ENCODE measurements at places on chromosomes 1 and 21. TPM values are rescaled to one million over a fixed set of nuclear protein-coding genes. Genes with fewer than 3 reads are reported as not detected.

Gene KRTAP11-1
- total RNA-seq: not detected

DNA sequence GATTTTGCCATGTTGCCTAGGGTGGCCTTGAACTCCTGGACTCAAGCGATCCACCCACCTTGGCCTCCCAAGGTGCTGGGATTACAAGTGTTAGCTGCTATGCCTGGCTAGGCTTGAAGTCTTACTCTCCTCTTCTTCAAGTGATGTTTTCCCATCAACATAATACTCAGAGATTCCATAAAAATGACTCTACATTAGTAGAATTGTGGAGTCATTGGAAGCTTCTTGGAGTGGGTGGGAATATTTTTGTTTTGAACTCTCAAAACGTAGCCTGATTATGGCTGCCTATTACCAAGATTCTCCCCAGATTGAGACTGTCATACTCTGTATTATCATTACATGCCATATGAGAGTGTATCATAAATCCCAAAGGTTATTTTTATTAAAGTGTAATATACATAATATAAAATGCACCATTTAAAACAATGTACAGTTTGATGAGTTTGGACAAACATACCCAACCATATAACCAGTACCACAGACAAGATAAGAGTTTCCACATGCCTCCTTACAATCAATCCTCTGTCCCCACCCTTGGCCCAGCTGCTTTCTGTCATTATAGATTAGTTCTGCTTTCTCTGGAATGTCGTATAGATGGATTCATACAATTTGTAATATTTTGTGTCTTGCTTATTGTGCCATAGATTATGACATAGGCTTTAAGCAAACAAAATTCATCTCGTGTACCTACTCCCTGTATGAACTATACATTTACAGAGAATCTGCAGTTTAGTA lies 8.0 kb upstream of the DNM3 start:
- H3K27me3 ChIP-seq: peaks cover 48% of the 10 kb centered on the region
- H3K36me3 ChIP-seq: no peaks in the 10 kb centered on the region
- DNase-seq: no peak
- H3K27ac ChIP-seq: no peak overlapping the region

- no peak overlapping the region for H3K4me3 ChIP-seq
- no peak for DNase-seq
- no peaks in the 10 kb centered on the region for H3K27me3 ChIP-seq
- H3K36me3 ChIP-seq: peaks cover 13% of the 10 kb centered on the region
- H3K27ac ChIP-seq: no peak overlapping the region
These were observed 42.9 kb downstream of the USP24 start for GRCh38 chr1:55172272-55172671.

DNA sequence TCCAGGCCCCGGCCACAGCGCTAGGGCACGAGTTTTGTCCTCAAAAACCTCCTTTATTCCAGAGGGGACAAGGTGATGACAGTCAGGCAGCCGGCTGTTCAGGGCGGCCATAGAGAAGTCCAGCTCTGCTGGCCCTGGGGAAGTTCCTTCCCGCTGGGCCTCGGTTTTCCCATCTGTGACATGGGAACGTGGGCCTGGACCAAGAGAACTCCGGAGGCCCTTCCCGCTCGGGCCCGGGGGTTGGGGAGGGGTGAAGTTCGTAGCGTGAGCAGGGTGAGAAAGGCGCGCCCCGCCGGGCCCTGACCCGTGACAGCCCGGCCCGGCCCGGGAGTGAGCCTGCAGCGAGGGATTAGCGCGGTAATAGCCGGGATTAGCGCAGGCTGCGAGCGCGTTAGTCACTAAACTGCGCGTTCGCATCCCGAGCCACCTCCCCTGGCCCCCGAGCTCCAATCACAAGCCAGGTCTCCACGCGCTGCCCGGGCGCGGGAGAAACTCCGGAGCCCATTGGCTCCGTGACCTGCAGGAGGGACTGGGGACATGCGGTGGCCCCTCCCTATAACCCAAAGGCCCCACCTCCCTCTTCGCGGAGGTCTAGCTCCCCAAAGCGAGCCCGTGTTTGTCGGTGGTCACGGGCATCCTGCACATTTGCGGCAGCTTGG lies 29.8 kb upstream of the PADI2 start:
- H3K4me1 ChIP-seq: no peaks in the 10 kb centered on the region
- H3K27ac ChIP-seq: no peak overlapping the region
- no peak overlapping the region for H3K4me3 ChIP-seq
- DNase-seq: no peak
- no peaks in the 10 kb centered on the region for H3K27me3 ChIP-seq

DNA sequence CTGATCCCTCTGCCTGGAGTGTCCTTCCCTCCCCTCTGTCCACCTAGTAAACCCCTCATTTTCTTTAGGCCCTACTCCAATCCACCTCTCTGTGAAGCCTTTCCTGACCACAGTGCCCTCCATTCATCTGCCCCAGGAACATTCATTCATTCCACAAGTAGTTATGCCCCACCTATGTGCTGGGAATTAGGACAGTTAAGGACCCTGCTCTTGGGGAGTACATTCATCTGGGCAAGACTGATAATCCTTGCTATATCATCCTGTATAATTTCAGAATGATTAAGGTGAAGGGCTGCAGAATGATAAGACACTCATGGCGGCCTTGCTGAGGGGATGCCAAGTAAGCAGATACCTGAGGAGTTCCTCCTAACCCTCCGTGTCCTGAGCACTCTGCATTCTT lies 10.3 kb upstream of the FAM20B start:
- H3K36me3 ChIP-seq: no peaks in the 10 kb centered on the region
- H3K27ac ChIP-seq: no peak overlapping the region
- H3K4me3 ChIP-seq: no peak overlapping the region
- no peak for DNase-seq

GRCh38 chr1:168379104-168379860 lies 98.6 kb downstream of the TBX19 start:
- H3K36me3 ChIP-seq: no peaks in the 10 kb centered on the region
- H3K4me1 ChIP-seq: peaks cover 9% of the 10 kb centered on the region

- no peak overlapping the region for H3K27ac ChIP-seq
- no peaks in the 10 kb centered on the region for H3K36me3 ChIP-seq
- no peak for DNase-seq
These were observed 25.2 kb upstream of the RCAN1 start for GRCh38 chr21:34639882-34640788.

DNA sequence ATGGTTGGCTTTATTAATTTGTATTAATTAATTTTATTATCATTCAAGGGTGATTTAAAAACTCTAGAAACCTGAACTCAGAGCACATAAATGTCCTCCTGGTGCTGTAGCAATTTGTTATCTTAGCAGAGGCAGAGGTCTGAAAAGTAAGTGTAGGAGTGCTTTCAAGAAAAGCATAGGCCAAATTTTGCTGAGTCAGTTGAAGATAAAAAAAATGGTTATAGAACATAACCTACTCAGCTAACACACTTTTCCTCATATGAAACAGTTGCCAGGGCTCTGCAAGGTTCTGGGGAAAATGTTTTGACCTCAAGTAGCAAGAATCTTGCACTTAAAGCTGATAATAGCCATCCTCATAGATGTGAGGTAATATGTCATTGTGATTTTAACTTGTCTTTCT lies 53.5 kb upstream of the CHODL start:
- H3K27me3 ChIP-seq: no peaks in the 10 kb centered on the region
- no peak for DNase-seq
- H3K27ac ChIP-seq: no peak overlapping the region
- H3K4me1 ChIP-seq: no peaks in the 10 kb centered on the region
- no peak overlapping the region for H3K4me3 ChIP-seq

DNA sequence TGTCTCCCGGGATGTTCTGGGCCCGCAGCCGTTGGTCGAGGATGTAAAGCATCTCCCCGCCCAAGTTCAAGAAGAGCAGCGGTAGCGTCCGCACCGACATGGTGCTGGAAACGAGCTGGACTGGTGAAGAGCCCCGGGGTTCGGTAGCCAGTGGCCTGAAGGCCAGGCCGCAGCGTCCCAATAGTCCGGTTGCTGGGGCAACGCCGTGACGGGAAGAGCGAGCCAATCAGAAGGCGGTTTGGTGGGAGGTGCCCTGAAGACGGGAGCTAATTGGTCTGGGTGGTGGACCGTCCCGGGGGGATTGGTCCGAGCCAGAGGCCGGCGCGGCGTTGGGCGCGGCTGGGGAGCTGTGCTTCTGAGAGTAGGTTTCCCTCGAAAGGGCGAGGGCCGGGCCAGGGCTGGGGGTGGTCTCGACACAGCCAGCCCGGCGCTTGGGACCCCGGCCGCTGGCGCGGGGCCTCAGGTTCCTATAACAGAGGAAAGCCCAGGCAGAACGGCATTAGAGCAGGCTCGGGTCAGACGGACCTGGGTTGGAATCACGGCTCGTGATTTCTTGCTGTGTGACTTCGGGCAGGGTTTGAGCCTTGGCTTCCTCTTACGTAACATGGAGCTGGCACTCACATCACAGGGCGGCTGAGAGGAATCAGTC lies at the start of gene OSCP1:
TSS of gene OSCP1 (minus strand) at position 182 of the 649 bp plus-strand sequence. CDS start at position 100, 82 bp downstream.
- H3K27ac ChIP-seq: peak within 1 kb of the TSS; percentile 47
- peak; percentile 95 for DNase-seq
- H3K27me3 ChIP-seq: no peaks in the 10 kb centered on the region

DNA sequence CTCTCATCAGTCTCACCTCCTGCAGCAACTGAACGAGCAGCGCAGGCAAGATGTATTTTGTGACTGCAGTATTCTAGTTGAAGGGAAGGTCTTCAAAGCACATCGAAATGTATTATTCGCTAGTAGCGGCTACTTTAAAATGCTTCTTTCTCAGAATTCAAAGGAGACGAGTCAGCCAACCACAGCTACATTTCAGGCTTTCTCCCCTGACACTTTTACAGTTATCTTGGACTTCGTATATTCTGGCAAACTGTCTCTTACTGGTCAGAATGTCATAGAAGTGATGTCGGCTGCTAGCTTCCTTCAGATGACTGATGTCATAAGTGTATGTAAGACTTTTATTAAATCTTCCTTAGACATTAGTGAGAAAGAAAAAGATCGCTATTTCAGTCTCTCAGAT lies 53.7 kb downstream of the ZBTB8A start:
- H3K27me3 ChIP-seq: no peaks in the 10 kb centered on the region
- no peak overlapping the region for H3K27ac ChIP-seq
- H3K4me3 ChIP-seq: no peak overlapping the region
- DNase-seq: no peak
- 0 out of 2 replicates have a peak, but pooled peaks cover 8% of the 10 kb centered on the region for H3K36me3 ChIP-seq

DNA sequence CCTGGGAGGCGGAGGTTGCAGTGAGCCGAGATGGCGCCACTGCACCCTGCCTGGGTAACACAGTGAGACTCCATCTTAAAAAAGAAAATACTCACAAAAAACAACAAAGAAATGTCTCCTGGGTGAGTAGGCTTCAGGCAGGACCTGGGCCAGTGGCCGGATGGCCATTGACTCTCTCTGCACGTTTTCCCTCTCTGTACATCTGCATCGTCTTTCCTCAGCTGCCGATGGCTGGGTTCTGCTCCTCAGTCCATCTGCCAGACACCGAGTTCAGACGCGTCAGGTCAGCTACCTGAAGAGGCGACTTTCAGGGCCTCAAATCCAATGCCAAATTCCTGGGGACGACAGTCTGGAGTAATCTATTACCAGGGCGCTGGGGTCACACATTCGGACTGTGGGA lies 199.3 kb downstream of the CAMTA1 start:
- no peak overlapping the region for H3K4me3 ChIP-seq
- H3K4me1 ChIP-seq: no peaks in the 10 kb centered on the region
- no peaks in the 10 kb centered on the region for H3K36me3 ChIP-seq
- no peak for DNase-seq

- peak overlapping the region; percentile 95 for H3K4me3 ChIP-seq
- H3K27me3 ChIP-seq: no peaks in the 10 kb centered on the region
- peaks cover 33% of the 10 kb centered on the region for H3K4me1 ChIP-seq
- H3K36me3 ChIP-seq: peaks cover 39% of the 10 kb centered on the region
- DNase-seq: peak; percentile 51
- H3K27ac ChIP-seq: peak overlapping the region; percentile 67
These were observed 1.6 kb downstream of the ADAM15 start for GRCh38 chr1:155052439-155053395.

DNA sequence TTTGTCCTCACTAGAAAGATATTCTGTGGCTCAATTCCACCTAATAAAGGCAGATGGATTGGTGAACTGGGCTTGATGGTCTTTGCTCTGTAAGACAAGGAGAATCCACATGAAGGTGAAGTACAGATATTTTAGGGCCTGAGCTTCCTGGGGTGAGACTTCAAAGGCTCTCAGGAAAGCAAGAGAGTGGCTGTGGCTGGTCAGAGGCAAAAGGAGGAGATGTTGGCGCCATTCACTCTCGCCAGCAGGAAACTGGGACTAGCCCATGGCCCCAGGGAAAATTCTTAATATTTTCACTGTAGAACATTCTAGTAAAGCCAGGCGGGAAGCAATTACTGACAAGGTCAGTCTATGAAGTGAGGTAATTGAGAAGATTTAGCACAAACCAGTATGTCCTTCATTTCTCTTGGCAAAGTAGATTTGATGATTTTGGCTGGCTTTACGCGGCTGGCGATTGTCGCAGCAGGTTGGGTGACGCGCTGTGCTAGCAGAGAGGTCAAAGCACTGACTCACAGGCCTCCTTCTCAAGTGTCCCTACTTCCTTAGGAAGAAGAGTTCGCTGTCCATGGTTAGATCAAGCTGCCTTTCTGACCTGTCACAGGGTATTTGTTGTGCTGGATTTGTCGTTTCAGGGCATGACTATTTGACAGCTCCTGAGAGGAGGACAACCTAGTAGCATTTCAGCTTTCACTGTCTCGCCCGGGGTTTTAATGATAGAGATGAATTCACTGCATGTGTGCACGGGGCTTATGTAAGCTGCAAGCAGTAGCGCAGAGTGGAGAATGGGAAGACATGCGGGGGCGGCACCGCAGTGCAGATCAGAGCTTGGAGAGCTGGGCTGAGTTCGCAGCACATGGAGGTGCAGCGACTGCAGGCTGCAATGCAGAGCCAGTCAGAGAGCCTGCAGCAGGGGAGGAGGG lies 32.7 kb downstream of the XCL1 start:
- H3K27ac ChIP-seq: no peak overlapping the region
- H3K27me3 ChIP-seq: no peaks in the 10 kb centered on the region
- peaks cover 8% of the 10 kb centered on the region for H3K4me1 ChIP-seq
- DNase-seq: peak; percentile 34
- H3K36me3 ChIP-seq: no peaks in the 10 kb centered on the region
- no peak overlapping the region for H3K4me3 ChIP-seq
